Fibroblast of lung (primary cell): ENCODE measurements at places on chromosomes 3 and 15.

DNA sequence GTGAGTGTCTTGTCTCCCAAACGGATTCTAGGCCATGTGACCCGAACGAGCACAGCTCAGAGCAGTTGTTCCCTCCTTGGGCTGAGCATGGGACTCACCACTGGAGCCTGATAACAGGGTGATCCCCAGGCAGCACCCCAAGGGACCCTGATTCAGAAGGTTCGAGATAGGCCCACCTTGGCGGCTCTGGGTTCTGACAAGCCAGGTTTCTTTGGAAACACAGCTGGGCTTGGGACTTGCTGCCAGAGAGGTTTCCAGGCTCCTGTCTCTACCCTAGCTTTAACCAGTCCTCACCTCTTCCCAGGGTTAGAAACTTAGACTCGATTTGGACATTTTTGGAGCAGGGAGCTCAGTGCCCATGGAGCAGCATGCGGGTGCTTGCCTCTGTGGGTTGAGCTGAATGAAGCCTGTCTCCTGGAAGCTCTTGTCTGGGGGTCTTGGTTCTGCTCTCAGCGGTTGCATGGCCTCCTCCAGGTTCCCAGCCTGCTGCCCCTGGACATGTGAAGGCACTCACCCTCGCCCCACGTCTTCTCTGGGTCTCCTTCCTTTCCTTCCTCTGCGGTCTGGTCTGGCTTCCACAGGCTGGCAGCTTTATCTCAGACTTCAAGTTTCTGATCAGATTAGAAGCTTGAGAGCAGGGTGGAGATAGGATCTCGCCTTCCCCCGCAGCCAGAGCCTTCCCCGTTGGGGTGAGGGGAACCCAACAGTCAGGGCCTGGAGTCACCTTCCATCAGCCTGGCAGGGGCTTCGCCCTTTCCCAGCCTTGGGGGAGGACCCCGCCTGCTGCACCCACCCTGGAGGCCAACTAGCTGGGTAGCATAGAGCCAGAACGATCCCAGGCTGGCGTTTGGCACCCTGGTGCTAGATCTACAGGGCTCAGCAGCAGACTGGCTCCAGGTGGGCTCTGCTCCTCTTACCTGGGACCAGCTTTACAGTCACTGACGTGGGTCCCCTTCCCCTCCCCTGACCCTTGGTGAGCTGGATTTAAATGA lies 21.0 kb downstream of the PAQR5 start:
- DNase-seq: no peak

DNA sequence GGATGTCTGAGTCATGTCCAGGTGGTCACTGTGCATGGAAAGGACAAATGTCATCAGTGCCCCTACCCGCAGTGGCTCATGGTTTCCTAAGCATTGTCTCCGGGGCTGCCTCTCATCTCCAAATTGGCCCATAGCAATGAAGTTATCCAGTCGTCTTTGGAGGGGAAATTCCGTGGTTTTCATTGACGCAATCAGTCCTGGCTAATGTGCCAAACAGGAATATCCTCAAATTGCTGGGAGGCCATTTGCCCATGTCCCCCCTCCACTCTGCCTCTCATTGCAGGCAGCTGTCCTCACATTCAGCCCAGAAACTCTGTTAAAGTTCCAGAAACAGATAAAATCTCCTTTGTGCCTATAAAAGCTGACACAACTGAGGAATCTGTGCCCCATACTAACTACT lies 81.6 kb downstream of the MCTP2 start:
- DNase-seq: peak; percentile 29

DNA sequence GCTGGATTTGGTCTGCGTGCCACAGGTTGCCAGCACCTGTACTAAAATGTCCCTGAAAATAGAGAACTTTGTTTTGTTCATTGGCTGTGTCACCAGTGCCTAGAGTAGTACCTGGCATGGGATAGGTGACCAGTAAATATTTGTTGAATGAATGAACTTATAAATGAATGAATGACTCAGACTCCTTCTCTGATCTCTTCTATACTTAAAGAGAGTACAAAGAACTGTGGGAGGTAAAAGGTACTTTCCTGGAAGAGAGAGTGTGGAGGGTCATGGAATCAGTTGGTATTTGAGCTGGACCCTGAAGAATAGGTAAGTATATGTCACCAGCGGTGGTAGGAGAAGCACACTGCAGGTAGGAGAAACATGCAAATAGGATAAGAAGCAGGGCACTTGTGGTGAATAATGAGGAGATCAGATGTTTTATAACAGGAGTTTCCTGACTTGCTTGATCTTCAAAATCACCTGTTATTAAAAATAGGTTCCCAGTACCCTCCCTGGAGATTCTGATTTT lies 149.4 kb downstream of the LPP start:
- no peak for DNase-seq

- peak; percentile 73 for DNase-seq
These were observed 161.8 kb upstream of the CBLB start for GRCh38 chr3:106030627-106030963.

DNA sequence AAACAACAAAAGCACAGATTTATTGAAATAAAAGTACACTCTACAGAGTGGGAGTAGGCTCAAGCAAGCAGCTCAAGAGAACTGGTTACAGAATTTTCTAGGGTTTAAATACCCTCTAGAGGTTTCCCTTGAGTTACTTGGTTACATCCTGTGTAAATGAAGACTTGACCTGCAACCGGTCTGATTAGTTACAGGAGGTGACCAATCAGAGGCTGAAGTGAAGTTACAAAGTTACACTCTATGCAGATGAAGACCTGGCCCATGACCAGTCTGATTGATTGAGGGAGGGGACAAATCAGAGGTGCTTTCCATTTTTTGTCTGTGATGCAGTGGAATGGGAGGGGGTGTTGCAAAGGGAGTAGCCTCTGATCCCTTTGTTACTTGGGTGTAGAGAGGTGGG lies 723.4 kb downstream of the ZPLD1 start:
- no peak for DNase-seq

DNA sequence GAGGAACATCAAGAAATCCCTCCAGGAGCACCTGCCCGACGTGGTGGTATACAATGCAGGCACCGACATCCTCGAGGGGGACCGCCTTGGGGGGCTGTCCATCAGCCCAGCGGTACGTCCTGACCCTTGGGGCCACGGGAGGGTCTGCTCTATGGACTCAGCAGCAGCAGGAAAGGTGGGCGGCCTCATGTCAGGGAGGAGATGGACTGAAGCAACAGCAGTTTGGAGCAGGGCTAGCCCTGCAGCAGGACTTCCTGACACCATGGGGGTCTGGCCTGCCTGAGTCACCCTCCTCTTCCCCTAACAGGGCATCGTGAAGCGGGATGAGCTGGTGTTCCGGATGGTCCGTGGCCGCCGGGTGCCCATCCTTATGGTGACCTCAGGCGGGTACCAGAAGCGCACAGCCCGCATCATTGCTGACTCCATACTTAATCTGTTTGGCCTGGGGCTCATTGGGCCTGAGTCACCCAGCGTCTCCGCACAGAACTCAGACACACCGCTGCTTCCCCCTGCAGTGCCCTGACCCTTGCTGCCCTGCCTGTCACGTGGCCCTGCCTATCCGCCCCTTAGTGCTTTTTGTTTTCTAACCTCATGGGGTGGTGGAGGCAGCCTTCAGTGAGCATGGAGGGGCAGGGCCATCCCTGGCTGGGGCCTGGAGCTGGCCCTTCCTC lies 24.2 kb downstream of the HDAC11 start:
- DNase-seq: peak; percentile 39

DNA sequence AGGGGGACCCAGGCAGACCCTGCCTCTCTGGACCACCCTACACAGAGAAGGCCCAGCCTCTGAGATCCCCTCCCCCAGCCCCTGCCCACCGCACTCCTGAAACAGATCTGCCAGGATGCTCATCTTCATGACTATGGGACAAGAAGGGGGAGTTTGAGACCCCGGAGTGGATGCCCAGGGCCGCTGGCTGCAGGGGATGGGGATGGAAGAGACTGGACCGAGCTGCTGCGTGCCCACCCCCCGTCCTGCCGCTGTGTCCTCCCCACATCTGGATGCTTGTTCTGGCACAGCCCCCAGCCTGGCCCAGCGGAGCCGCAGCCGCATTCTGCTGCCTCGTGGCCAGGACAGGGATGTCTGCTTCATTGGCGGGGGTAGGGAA lies 30.3 kb upstream of the SEMA3F start:
- DNase-seq: no peak

DNA sequence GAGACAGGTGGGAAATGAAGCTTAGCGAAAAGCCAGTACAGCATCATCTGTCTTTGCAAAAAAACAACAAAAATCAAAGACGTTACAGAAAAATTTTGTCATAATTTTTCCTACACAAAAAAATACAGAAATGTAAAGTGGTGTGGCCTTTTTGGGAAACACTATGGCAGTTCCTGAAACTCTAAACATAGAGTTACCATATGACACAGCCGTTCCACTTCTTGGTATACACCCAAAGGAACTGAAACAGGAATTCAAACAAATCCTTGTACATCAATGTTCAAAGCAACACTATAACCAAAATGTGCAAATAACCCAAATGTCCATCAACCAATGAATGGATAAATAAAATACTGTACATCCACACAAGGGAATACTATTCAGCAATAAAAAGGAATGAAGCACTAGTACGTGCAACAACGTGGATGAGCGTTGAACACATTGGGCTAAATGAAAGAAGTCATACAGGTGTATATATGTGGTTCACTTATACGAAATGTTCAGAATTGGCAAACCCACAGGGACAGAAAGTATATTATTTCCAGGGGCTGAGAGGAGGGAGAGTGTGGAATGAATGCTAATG lies 46.8 kb downstream of the GLB1 start:
- DNase-seq: no peak

GRCh38 chr15:41870689-41871081 lies 23.2 kb downstream of the SPTBN5 start:
- peak; percentile 80 for DNase-seq
